ENCODE measurements at places on chromosomes 4 and X. TPM values are rescaled to one million over a fixed set of nuclear protein-coding genes. Genes with fewer than 3 reads are reported as not detected.

The CT47C1 gene
- not detected for total RNA-seq

The SLC9A6 gene
- total RNA-seq, result 12.9 TPM

- no peak for DNase-seq
Measured at GRCh38 chr4:95250544-95251137, 298.1 kb downstream of the UNC5C start.

DNA sequence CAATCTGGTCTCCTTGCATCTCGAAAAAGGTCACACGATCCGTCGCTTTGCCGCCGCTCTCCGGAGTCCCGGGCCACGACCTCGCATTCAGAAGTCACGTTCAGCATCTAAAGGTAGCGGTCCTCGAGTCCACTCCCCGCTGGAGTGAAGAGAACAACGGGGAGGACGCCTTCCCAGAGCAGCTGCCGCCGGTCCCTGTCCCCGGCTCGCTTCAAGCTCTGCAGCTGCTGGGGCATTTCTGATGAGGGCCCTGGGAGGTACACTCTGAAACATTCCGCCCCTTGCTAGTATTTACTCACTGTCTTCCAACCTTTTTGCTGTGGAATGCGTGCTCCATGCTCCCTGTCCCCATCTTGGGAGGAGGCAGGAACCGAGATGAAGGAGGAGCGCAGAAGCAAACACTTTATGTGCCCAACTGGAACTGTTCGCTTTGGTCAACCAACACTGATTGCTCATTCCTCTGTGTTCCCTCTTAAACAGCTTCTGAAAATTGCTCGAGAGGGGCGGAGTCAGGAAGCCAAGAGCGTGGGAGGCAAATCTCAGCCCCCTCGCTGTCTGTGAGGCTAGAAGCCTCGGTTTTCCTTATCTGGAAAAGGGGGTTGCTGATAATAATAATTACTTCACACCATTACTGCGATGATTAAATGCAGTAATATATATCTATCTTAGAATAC is 6.4 kb upstream of the VAMP7 start:
- DNase-seq, result no peak

DNA sequence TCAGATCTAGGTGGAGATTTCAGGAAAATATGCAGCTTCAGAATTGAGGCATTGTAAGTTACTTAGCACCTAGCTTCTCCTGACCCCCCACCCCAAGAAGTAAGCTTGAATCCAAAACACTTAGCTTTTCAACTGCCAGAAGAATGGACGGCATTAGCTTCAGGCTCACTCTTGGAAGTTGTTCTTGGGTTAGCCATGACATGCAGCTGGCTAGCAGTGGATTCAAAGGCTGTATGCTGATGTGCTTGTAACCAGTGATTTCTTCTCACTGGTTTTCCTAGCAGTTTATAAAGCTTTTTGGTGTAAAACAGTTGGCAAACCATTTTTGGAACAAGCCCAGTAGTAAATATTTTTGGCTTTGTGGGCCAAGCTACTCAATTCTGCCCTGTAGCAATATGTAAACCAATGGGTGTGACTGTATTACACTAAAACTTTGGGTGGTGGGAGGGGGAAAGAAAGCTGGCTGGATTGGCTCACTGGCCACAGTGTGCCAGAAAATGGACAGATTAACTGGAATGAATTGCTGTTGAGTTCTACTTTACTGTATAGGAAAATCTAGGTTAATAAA is 85.6 kb downstream of the SHROOM2 start:
- DNase-seq, result no peak

GRCh38 chr4:37023504-37023903 is 221.0 kb upstream of the NWD2 start:
- DNase-seq, result no peak

- DNase-seq, result no peak
Measured at GRCh38 chr4:162274354-162274753, 110.6 kb upstream of the FSTL5 start.
